Activated CD8-positive, alpha-beta memory T cell treated with anti-CD3 and anti-CD28 coated beads for 1 hour (primary cell): ENCODE measurements at places on chromosomes 7 and 10.

DNA sequence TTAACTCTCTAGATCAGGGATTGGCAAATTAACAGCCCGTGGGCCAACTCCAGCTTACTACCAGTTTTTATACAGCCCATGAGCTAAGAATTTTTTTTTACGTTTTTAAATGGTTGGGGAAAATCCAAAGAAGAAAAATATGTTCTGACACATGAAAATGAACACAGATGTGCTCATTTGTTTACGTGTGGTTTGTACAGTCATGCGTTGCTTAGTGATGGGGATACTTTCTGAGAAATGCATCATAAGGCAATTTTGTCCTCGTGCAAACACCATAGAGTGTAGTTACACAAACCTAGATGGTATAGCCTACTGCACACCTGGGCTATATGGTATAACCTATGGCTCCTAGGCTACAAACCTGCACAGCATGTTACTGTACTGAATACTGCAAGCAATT is 8.3 kb upstream of the SMKR1 start:
- DNase-seq = no peak

- DNase-seq = no peak
Measured at GRCh38 chr7:83475420-83475819, 173.5 kb downstream of the SEMA3E start.

DNA sequence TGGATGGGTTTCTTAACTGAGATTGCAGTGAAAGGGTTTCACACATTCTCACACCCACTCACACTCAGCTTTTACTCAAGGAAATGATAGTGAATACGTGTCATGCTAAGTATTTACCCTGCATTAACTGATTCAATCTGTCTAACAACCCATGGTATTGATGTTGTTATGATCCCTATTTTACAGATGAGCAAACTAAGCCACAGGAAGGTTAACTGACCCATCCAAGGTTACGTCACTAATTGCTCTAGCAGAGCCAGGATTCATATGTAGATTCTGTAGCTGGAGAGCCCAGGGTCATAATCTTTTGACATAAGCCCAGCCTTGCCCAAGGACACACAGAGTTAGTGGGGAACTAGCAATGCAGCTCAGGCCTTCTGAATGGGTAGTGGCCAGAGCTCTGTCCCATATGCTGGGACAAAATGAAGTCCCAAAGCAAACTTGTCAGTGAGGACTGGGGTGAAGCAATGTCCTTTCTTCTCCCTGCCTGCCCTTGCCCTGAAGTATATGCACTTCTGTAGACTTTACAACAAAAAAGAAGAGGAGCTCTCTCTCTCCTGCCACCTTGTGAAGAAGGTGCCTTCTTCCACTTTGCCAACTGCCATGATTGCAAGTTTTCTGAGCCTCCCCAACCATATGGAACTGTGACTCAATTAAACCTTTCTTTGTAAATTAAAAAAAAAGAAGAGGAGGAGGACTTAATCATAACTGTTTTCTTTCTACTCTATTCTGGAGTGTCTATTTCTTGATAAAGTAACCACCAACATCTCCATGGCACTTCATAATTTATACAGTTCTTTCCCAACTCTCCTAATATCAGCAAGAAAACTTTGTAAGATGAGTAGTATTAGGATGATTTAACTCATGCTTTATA is 4.9 kb upstream of the CYP3A7 start:
- no peak for DNase-seq

- DNase-seq = no peak
Measured at GRCh38 chr7:86867163-86867762, 192.2 kb downstream of the ELAPOR2 start.

- no peak for DNase-seq
Measured at GRCh38 chr10:78776756-78777155, 292.0 kb upstream of the ZMIZ1 start.

DNA sequence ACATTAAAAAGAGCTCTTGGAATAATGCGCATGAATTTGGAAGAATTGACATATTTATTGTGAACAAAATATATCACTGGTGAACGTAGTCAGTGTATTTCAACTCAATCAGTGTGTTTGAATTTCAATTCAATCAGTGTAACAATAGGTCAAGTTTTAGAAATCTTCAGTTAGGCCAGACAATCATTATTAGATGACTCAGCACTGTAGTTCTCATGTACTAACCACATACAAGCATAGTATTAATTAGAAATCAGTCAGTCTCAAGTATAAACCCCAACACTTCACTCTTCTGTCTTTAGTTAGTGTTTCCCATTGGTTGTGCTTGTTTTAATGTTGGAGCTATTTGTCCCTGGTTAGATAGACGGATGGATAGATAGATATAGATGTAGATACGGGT is 1247.9 kb downstream of the NXPH1 start:
- DNase-seq = no peak

DNA sequence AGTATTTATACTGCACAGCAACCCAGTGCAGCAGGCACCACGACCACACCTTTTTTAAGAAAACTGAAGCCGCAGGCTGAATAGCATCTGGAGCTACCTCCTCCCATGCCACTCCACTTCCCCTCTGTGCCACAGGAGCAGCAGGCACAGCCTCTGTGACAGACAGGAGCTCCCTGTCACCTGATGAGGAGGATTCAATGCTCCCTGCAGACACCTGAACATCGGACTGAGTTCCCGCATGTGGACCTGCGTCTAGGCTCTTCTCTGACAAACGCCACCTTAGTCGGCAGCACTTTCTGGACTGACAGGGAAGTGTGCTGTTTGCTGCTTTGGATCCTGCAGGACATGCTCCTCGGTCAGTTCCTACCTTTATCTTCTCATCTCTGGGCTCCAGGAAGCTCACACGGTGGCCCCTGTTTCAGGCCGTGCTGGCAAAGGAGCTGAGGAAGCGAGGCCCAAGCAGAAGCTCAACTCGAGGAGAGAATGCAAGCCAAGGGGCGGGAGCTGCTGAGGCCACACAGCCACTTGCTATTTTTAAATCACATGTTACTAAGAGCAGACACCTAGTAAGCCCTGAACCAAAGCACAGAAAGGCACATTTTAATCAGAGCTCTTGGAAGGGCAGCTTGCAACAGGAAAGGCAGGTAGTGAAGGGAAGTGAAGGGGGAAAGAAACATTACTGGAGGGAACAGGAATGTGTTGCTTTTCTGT is 56.6 kb downstream of the VOPP1 start:
- no peak for DNase-seq

DNA sequence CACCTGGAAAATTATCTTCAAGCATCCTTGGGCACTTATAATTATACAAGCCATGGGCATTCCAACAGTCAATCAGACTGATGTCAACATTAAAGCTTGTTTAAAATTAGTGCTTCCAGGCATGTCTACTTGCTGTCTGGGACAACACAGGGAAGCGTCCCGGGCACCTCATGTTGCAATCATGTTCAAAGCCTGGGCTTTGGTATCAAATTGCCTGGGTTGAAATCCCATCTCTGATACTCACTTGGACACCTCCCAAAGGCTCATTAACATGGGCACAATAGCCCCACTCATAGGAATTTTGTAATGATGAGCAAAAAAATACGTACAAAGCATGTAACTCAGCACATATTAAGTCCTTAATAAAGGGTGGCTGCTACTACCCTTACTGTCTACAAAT is 14.4 kb downstream of the AIFM2 start:
- no peak for DNase-seq

GRCh38 chr10:74282151-74282847 is 131.3 kb downstream of the ADK start:
- DNase-seq = no peak

- DNase-seq = no peak
Measured at GRCh38 chr7:12923971-12924370, 236.5 kb downstream of the ARL4A start.

DNA sequence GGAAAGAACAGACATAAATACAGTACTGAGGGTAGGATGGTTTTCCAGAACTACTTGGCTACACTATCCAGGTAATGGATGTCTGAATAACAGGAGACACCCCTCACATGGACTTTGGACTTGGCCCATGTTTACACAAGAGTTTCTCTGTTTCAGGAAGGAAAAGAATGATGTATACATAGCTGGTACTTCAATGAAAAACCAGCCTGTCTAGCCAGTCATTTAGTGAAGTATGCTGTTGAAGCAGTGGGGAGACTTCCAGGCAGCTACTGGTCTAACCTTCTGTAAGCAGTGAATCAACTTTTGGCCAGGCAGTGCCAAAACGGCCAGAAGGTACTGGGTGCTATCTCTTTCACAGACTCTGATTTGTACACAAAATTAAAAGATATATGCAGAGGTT is 135.0 kb downstream of the MBL2 start:
- no peak for DNase-seq

GRCh38 chr10:12685261-12686058 is 316.1 kb downstream of the CCDC3 start:
- DNase-seq = no peak

- no peak for DNase-seq
Measured at GRCh38 chr7:64630496-64630895, 35.4 kb upstream of the ZNF107 start.

DNA sequence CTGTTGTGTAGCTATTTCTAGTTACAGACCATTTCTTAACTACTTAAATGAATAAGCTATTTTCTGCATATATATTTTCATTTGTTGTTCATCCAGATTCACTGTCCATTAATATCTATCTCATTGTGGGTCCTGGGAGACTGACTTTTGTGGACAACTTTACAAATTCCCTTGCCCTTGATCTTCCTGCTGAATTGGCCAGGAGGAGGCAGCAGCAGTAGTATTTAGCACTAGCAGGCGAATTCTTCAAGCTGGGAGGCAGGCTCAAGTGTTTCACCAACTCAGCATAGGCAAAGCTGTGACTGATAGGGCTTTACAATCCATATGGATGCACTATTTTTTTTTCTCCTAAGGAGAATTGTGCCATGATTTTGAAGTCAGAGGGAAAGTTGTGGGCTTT is 461.0 kb upstream of the NRG3 start:
- DNase-seq = no peak

DNA sequence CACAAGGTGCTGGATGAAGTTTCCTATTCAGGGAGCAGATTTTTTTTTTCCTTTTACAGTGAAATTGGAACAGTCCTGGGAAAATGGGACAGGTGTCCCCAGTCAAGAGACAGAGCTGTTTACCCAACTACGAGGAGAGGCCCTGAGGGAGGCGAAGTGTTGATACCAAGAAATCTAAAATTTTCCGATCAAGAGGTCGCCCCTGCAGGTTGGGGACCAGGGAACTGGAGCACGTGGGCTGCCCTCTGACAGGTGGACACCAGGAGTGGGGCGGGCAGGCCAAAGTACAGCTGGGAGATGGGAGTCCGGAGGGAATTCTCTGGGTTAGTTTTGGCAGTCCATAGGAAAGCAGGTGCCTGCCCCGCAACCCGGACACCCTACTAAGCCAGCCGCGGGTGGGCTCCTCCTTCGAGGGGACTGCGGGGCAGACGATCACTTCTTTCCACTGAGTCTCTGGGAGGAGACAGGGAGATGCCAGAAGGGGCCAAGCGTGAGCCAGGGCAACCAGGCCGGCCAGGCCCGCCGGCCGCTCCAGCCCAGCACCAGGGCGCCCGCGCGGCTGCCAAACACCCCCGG is 965 bp upstream of the CAMK1D start:
- DNase-seq = no peak

DNA sequence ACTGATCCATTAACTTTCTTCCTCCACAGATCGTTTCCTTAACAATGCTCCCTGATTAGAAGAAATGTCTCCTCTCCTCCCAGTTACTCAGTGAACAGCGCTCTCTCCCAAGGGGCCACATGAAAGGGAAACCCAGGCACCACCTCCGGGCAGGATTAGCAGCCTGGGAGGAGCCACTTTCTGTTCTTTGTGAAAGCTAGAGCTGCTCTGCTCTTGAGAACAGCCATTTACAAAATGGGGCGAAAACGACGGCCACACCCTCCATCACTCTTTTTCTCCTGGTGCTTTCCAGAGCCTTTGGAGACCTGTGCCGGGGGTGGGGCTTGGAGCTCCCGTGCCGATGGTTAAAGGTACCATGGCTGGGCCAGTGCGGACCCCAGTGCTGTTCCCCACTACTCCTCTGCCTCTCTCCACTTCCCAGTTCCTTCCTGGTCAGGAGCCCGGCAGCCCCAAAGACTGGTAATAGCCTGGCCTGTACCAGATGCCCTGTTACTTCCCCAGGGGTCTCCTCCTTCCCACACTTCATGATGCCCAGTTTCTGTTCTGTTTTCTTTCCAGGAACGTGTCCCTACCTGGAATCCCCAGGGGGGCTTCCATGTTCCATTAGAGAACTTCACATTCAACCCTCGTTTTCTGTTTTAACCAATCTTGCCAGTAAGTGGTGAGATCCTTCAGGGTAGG is 402.9 kb upstream of the GALNT17 start:
- DNase-seq = no peak

DNA sequence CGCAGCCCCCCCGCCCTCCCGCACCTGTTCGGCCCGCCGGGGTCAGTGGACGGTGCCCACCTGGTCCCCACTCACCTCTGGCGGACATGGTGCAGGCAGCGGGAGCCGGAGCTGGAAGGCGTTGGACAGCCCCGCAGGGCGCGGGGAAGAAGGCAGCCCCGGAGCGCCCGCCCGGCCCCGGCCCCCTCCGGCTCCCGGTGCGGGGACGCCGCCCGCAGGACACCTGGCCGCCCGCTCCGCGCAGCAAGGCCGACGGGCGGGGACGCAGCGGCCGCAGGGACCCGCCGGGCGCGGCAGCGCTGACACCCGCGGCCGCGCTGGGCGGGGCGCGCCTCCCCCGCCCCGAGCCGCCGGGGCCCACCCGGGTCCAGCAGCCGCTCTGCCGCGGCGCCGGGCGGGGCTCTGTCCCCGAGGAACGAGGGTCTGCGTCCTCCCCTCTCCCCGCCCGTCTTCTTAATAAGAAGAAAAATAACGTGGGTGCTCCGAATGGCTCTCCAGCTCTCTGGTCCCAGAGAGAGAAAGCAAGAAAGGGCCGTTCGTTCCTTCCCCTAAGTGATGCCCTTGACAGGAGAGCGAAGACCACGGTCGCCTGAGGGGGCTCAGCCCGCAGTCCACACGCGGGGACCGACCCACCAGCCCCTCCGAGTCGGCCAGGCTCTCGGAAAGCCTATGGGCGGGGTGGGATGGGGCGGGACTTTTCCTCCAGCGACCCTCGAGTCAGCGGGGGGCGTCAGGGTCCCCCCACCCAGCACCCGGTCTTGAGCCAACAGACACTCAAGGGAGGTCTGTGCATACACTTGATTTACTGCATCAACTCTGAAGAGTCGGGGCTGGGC is 53.4 kb upstream of the FHIP2A start:
- DNase-seq = no peak

DNA sequence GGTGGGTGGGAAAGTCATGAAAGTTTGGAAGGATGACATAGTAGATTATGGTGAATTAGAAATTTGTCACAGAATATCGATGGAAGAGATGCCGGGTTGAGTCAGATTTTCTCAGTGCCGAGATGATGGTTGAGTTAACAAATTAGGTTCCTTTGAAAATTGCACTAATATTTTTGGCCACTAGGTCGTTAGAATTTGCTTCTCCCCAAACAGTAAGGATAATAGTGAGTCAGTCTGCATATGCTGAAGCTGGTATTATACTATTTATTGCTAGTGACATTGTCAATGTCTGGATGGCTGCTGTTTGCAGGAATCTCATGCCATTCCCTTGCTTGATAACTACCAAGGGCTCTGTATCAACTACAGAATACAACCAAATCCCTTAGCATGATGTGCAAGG is 37.7 kb upstream of the MINDY3 start:
- no peak for DNase-seq

GRCh38 chr10:74923556-74923955 is 97.2 kb downstream of the KAT6B start:
- DNase-seq = no peak
